ENCODE measurements at places on chromosomes 1 and 21.

DNA sequence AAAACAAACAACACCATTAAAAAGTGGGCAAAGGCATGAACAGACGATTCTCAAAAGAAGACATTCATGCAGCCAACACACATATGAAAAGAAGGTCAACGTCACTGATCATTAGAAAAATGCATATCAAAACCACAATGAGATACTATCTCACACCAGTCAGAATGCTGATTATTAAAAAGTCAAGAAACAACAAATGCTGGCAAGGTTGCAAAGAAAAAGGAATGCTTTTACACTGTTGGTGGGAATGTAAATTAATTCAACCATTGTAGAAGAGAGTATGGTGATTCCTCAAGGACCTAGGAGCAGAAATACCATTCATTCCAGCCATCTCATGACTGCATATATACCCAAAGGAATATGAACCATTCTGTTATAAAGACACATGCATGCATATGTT is 419.6 kb downstream of the NEGR1 start:
- DNase-seq, result no peak

- no peak for DNase-seq
Observed at GRCh38 chr21:15134701-15135470, 70.1 kb upstream of the NRIP1 start.

DNA sequence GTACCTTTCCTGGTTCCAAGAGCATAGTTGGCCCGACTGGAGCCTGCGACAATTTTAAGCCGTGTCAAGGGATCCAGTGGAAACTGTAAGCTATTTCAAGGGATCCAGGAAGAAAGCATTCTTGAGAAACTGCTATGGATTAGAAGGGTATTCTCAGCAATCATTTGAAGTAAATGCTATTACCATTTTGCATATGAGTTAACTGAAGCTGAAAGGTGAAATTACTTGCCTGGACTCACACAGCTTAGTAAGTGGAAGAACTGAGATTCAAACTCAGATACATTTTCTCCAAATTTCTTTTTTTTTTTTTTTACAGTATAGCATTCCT is 589 bp downstream of the ZNF684 start:
- no peak for DNase-seq

GRCh38 chr1:12436817-12437599 is 181.0 kb downstream of the DHRS3 start:
- no peak for DNase-seq

GRCh38 chr1:206004826-206005225 is 1.6 kb upstream of the RAB7B start:
- no peak for DNase-seq

GRCh38 chr1:21931171-21932093 is 5.7 kb downstream of the HSPG2 start:
- no peak for DNase-seq

DNA sequence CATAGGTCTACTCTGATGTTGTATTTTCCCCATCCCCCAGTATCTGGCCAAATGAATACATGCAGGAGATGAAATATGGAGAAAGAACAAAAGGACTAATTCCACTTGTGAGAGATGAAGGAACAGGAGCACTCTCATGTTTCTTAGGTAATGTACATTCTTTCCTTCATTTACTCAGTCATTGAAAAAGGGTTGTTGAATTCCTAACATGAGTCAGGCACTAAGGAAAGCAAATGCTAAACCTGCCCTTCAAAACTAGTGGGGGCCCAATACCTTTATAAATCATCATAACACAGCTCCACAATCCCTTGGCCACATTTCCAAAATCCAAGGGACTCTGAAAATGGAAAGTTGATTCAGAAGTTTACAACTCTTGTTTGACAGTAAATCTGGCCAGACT is 94.3 kb downstream of the DIRAS3 start:
- no peak for DNase-seq

DNA sequence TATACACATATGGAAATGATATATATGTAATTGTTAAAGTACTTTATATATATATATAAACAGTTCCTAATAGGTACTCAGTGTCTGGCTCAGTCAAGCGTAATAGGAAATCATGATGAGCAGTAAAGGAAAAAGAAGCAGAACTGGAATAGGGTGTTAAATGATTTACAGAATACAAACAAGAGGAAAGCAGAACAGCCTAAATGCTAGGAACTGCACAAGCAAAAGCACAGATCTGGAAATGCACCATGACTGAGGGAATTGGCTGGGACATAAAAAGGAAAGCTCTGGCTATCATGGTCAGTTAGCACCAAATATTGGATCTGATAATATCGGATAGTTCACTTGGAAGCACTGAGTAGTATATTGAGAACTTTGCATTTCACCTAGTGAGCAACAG is 51.8 kb downstream of the SLC44A5 start:
- no peak for DNase-seq

- no peak for DNase-seq
Observed at GRCh38 chr1:97570691-97571090, 350.1 kb downstream of the DPYD start.

DNA sequence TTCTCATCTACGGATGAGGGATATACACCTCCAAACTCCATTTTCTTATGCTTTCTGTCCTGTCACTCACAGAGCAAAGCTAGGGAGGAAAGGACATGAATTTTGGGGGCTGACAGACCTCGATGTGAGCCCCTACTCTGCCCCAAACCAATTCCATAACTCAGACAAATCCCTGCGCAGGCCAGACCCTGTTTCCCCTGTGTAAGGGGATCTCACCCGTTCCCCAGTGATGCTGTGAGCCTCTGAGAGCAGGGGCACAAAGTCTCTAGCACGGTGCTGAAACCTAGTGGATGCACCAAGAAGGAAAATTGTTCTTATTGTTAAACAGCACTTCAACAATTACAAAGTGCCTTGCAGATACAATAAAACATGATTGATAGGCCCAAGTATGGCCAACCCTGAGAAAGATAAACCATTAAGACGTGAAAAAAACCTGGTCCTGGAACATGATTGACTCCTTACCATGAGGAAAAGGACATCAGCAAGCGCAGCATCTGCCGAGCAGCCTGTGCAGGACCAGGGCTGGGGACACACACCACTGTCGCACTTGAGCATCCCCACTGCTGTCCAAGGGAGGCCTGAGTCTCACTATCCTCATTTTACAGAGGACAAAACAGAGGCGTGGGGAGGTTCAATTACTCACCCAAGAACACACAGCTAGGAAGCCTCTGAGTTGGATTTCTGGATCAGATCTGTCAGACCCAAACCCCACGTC is 137.8 kb downstream of the GLIS1 start:
- DNase-seq, result no peak

- DNase-seq, result no peak
Observed at GRCh38 chr1:39301606-39302005, 97.1 kb downstream of the MACF1 start.

Data from stimulated activated CD8-positive, alpha-beta memory T cell treated with anti-CD3 and anti-CD28 coated beads, Interleukin-7, amount 100 ng/mL, for 48 hours (primary cell).